ENCODE measurements at places on chromosomes 13 and 19.

DNA sequence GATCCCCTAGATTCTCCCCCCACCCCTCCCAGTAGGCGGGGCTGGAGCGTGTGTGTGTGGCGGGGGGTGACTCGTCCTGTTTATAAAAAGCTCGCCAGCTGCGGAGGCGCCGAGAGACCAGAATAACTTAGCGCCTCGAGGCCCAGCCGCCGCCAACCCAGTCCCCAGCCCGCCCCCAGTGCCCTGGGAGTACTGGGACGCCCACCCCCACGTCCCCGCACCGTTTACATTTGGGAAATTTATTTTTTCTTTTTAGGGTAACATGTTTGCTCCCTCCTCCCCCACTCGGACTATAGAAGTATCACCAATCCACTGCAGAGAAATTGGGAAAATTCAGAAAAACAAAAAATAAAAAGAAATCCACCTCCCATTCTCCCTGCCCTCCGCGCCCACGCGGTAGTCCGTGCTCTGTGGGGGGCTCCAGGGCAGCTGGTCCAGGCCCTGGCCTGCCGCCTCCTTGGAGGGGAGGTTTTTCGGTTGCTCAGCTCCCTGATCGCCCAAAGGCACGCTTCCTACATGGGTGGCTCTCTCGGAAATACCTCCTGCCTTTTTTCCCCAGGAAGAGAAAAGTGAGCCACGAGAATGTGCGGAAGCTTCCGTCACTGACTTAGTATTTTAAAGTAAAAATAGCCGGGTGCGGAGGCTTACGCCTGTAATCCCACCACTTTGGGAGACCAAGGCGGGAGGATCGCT is 1.5 kb upstream of the RAB3A start:
- no peak for DNase-seq

GRCh38 chr19:7408251-7408650 is 59.5 kb downstream of the ARHGEF18 start:
- no peak for DNase-seq

DNA sequence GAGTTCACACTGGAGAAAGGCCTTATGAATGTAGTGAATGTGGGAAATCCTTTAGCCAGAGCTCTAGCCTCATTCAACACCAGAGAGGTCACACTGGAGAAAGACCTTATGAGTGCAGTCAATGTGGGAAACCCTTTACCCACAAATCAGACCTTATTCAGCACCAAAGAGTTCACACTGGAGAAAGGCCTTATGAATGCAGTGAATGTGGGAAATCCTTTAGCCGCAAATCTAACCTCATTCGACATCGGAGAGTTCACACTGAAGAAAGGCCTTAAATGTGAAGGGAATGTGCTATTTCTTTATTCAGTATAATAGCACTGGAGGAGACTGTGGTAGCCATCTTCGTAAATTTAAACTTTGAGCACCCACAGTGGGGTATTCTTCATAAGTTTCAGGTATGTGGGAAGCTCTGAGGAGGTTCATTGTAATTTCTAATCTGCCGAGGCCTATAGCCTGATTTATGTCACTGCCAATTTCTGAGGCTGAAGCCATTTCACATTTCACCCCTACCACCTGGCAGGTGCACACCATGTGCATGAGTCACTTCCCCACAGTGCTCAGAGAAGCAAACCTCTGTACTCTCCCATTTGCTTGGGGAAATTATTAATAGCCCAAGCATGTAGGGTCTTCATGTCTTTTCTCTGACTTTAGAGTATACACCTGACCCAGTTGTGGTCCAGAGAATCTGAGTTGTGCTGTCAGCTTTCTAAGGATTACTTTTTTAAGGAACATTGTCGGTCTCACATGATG is 6.4 kb downstream of the ZNF551 start:
- no peak for DNase-seq

- no peak for DNase-seq
Observed at GRCh38 chr19:768424-768823, 17.5 kb downstream of the MISP start.

DNA sequence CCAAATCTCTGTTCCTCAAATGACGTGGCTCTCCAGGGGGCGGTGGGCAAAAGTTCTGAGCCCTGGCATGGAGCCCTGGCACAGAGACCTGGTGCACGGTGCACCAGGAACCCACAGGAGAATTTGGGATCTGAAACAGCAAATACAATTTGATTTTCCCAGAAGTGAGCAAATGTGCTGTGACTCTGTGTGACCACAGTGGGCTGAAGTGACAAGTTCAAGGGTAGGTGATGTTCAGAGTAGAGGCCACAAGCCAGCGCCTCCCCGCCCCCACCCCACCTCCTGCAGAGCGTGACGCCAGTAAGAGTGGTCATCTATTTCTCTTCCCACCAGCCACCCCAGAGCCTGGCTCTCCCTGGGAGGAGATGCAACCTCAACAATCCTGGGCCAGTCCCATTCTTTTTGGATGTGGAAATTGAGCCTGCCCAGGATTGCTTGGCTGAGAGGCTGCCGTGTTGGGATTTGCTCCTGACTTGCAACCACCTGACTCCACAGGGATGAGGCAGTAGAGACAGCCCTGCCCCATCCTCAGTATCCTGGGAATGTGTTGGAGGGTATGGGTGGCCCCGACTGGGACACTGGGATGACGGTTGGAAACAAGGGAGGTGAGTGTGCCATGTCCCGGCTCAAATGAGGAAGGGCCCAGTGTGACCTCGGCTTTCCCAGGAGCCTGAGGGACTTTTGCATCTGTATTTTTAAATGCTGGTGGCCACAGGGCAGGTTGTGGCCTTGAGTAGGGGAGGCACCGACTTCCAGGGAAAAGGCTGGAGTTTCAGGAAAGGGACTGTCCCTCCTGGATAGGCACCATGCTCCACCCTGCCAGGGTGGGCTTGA is 11.1 kb upstream of the BCL3 start:
- no peak for DNase-seq

DNA sequence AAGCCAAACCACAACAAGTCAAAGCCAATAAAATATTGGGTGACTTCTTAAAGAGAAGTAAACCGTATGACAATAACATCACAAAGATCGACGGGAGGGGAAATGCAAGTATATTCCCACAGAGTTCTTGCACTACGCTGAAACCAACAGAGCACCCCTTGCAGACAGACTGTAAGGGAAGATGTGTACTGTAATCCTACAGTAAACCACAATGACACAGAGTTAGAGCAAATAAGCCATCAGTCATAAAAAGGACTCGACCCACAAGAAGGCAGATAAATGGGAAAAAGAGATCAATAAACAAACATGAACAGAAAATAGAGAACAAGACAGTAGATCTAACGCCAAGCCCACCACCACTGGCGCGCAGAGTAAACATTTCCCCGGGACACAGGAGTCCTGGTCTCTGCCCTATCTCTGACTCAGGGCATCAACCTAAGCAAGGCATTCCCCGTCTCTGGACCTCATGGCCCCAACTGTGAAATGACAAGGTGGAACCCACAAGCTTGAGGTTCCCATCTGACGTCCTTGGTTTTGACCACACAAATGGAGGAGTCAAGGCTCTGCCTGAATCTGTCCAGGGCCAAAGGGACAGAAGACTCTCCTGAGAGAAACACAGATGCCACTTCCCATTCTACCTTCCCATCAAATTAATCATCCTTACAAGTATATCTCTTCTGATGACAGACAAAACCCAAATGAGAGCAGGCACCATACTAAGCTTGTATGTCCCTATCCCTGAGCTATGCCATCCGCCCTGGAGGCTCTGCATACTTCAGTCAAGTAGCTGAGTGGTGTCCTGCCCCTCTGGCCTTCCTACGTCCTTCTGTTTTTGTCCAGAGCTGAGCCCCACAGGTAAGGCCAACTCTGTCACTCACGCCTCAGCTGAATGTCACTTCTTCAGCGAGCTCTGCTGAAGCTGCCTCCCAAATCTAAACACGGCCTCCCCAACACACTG is 15.0 kb downstream of the SAFB2 start:
- no peak for DNase-seq

GRCh38 chr13:81171065-81171647 is 830.2 kb upstream of the SPRY2 start:
- no peak for DNase-seq

GRCh38 chr19:48489608-48490216 is 20.5 kb downstream of the CYTH2 start:
- peak; percentile 54 for DNase-seq

- no peak for DNase-seq
Observed at GRCh38 chr19:7879111-7879807, 5.1 kb upstream of the PRR36 start.

GRCh38 chr13:74206061-74206561 is 71.9 kb upstream of the KLF12 start:
- DNase-seq, result no peak

DNA sequence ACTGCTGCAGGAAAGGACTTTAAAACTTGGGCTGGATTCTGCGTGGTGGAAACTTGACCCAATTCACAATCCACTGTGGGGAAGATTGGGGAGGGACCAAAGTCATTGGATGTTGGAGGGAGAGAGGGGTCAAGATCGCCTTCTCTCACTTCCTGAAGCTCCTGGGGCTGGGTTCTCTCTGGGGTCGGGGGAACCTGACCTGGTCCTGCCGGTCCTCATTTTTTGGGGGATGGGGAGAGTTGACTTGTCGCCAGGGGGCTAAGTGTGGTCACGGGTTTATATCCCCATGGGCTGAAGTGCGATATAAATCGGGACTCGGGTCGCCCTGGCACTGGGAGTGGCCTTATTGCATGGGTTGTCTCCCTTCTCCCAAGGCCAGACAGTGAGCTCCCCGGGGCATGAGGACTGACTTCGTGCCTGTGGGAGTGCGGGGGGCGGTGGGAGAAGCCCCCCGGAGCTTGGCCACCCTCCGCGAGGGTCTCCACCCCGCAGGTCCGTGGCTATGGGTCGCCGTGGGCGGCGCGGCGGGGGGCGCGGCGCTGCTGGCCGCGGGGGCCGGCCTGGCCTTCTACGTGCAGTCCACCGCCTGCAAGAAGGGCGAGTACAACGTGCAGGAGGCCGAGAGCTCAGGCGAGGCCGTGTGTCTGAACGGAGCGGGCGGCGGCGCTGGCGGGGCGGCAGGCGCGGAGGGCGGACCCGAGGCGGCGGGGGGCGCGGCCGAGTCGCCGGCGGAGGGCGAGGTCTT is 6.3 kb downstream of the ICAM5 start:
- no peak for DNase-seq
